Amniotic stem cell (primary cell): ENCODE measurements at places on chromosomes 2 and 18.
A peak's percentile ranks its signal among the peaks of the same experiment; 100 is the strongest.

DNA sequence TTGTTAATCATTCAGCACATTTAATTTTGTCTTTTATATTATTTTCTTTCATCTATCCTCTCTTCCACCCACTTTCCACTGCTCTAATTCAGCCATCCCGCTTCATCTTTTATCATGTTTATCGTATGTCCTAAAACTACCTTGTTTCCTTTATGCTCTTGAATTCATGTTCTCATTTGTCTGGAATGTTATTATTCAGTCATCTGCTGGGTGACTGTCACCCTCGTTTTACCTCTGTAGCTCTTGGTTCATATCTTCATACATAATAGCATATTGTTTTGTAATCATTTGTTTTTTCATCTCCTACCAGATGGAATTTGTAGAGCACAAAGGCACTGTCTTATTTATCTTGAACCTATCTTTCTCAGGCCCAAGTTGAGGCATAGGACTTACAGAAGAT, 37.0 kb downstream of the SMCHD1 start:
- DNase-seq, result no peak

DNA sequence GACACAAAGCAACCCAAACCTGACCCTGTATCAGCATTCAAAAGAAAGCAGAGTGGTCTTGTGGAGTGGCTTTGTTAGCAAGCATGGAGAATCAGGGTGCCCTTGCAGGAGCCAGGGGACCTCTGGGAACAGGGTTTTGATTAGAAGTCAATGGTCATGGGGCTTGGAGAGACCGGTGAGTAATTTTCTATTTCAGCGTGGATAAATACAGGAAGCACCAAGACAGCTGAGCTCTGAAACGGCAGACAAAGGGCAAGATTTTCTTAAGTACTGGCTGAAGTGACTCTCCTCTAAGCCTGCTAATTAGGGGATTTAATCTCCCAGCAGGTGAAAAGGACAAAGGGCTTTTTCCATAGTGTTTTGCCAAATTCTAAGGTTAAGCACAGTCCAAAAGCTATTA, 78.0 kb upstream of the GAREM1 start:
- DNase-seq, result no peak

- DNase-seq, result no peak
These were observed 141.5 kb downstream of the PIGN start for GRCh38 chr18:62045316-62045715.

- DNase-seq, result no peak
These were observed 238.2 kb downstream of the TSN start for GRCh38 chr2:121993682-121994081.

DNA sequence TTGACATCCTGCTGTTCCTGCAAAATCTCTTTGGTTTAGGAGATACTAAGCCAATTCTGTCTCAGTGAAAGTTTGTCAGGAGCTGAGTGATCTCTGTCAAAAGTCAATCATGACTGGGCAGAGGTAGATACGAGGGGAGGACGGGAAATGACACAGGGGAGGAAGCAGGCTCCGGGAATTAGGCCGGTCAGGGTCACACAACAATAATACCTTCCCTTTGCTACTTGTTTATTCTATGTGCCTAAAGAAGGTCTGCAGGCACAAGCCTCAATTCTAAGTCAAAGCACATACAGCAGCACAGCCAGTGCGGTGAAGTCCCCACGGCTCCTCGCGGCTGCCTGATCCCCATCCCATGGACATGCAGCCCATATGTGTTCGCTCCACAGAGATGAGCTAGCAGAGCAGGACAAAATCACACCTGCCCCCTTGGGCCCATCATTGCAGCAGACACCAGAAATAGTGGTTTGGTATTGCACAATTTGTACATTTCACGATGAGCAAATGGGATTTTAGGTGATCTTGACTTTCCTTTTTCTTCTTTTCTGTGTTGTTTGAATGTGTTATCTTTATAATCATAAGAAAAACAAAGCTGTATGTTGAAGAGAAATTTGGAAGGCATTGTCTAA, 141.4 kb downstream of the VAPA start:
- no peak for DNase-seq

GRCh38 chr18:36757991-36758390, 70.8 kb downstream of the TPGS2 start:
- no peak for DNase-seq

DNA sequence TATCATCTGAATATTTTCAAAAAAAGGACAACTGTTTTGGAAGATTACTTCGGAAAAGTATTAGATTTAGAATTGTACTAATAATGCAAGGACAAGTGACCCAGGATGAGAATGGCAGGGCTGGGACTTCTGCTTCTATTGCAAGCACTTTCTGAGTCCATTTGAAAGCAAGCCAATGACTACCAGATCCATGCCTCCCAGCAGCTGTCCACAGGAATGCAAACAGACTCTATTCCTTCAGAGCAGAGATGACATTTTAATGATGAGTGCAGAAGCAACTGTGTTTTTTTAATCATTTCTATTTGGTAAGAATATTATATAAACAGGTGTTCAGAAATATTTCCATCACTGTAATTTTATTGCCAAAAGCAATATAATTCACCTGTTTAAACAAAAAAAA, 456.7 kb downstream of the SOX11 start:
- no peak for DNase-seq

GRCh38 chr18:48724939-48725338, 186.1 kb downstream of the CTIF start:
- no peak for DNase-seq

DNA sequence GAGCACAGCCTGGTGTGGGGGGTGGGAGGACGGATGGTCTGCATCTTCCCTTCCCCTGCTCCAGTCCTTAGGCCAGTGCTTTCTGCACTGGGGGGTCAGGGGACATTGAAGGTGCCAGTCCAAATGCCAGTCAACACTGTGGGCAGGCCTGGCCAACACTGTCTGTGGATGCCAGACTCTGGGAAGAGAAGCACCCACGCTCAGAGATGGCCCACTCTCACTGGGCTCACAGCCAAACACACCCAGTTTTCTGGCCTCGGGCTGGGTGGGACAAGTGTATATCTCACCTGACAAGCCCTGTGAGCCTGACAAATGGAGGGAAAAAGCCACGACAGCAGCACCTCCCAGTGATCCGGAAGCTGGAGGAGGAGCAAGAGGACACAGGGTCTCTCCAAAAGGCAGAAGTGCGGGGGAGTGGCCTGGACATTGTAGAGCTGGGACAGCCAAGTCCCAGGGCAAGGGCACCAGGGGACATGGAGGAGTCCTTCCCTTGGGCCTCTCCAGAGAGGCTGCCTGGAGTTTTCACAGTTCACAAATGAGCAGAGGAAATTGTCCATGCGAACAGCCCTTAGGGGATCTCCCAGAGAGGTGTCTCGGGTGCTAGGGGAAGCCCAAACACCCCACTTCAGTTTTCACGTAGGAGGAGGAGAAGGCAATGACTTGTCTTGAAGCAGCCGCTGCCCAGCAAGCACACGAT, 79.3 kb downstream of the SDC1 start:
- DNase-seq, result no peak

- no peak for DNase-seq
These were observed 3.9 kb upstream of the SOS1 start for GRCh38 chr2:39124746-39125057.

GRCh38 chr2:230990899-230991150, 5.1 kb upstream of the SPATA3 start:
- no peak for DNase-seq

DNA sequence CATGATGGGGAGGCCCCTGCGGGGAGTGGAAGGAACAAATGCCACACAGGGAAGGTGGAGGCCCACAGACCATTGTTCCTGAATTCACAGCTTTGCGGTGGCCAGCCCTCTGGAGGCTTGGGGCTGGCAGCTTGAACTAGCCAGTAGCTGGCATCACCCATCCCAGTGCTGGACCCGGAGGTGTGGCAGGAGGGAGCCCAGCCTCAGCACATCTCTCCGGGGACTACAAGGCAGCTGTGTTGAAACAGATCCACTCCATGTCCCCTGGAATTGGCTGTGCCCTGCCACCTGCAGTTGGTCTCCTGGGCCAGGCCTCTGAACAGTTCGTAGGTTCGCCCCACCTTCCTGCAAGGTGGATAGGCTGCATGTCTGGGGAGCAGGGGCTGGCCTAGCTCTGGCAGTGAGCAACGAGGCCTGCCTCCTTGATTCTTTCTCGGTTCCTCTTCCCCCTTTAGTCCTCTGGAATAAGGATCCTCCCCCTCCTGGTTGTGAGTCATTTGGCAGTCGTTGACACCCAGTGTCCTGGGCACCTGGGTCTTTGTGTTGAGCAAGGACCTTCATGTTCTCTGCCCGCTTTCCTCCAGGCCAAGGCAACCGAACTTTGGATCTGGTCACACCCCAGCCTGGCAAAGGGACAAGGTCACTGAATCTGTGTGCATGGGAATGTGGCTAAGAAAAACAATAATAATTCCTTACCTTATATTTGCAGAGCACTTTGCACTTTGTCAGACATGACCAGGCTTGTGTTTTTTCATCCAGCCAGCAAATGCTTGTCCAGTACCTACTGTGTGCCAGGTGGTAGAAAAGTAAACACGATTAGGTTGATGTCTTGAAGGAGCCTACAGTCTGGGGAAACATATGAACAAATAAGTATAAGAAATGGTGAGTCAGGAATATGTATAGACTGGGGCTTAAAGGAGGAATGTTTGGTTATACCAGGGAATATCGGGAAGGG, 55.0 kb upstream of the MCFD2 start:
- no peak for DNase-seq

DNA sequence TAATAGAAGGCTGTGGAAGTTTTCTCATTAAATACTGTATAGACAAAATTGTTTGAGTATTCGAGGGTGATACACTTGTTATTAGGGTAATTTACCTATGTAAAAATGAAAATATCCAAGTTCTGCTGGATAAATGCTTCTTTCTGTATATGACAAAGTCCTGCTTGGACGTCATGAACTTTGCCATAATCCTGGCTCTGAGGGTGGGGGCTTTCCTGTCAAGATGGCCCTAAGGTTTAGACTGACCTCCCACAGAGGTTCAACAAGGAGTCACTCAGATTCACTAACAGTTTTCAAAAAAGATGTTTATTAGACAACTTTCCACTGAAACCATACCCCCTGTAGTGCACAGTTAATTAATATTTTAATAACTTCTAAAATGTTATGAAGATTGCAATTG, 52.5 kb upstream of the NABP1 start:
- no peak for DNase-seq

DNA sequence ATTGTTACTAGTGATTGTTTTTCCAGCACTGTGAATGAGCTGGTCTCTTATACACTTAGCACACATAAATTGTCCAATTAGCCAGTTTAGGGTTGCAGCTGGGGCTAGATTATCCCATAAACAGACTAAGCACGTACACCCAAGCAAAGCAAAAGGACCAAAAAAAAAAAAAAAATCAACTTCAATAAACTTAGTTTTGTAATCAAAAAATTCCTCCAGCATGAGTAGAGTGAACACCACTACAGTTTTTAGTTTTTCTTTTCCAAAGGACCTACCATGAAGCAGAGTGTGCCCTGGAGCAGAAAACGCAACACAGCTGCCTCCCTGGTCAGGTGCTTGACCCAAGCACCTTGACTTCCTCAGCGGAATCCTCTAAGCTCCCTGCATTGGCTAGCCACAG, 249.4 kb upstream of the SLC14A2 start:
- no peak for DNase-seq

GRCh38 chr2:101818531-101819451, 121.3 kb downstream of the MAP4K4 start:
- no peak for DNase-seq

DNA sequence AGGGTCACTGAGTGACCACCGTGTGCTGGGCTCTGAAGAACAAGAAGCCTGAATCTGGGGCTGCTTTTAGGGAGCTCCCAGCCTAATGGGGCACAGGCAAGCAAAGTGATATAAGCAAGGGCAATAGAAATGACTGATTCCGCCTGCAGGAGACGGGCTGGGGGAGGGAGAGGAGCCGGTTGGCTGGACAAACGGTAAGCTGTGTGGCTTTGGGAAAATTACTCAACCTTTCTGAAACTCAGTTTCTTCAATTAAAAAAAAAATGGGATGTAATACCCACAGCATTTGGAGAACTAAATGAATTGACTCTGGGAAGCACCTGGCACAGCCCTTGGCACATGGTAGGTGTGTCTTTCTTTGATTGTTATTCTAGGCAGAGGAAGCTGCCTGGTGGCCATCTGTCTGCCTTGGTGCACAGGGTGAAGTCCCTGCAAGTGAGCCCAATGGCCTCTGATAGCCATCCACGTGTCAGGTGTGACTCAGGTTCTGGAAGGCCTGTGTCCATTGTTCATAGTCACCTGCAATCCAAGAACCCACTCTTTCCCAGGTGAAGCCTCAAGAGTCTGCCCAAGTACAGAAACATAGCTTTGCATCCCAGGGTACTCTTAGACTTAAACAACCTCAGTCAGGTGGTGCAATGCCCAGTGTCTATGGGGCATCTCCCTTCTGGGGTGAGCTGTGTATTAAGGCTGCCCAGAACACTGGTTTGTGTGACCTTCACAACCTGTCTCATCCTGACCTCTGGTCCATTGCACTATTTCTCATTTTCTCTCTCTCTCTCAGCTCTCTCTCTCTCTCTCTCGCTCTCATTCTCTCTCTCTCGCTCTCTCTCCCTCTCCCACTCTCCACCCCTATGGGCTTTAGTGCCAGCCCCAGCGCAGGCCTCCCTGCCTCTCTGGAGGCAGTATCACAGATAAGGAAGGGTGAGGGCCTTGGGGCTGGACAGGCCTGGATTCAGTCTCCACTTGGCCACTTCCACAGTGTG, 30.0 kb upstream of the NTSR2 start:
- DNase-seq, result no peak

- peak; percentile 66 for DNase-seq
These were observed at the start of gene GRHL1 for GRCh38 chr2:9951522-9952285. GRHL1 (plus strand) TSS chr2:9951693; CDS start chr2:9951834, 141 bp downstream.

DNA sequence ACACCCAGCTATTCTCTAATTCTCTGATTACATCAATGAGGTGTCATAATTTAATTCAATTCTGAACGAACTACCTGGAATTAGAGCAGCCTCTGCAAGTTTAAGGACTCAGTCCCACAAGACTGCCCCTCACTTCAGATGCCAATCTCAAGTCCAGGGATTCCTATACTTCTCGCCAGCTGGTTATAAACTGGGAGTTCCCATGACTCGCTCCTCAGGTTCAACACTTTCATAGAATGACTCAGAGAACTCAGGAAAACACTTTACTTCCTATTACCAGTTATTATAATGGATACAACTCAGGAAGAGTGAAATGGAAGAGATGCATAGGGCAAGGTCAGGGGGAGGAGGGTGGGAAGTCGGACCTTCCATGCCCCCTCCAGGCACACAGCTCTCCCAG, 112.3 kb upstream of the ATP5MC3 start:
- no peak for DNase-seq

DNA sequence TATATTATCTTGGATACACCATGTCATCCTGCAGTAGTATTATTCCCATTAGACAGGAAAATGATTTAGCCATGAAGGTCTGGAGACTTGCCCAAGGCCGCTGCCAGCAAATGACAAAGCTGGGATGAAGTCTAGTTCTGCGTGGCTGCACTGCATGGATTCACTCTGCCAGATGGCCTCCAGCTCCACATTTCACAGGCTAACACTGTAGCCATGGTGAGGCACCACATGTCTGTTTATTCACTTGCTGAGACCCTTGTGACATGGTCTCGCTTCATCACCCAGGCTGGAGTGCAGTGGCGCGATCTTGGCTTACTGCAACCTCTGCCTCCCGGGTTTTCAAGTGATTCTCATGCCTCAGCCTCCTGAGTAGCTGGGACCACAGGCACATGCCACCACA, 31.5 kb upstream of the SCG2 start:
- no peak for DNase-seq

GRCh38 chr2:218910741-218911140, 30.1 kb downstream of the WNT10A start:
- DNase-seq, result no peak

- DNase-seq, result no peak
These were observed 223.3 kb downstream of the CNTNAP5 start for GRCh38 chr2:124248386-124248785.
